ENCODE measurements at places on chromosomes 4 and X.
A peak's percentile ranks its signal among the peaks of the same experiment; 100 is the strongest.

DNA sequence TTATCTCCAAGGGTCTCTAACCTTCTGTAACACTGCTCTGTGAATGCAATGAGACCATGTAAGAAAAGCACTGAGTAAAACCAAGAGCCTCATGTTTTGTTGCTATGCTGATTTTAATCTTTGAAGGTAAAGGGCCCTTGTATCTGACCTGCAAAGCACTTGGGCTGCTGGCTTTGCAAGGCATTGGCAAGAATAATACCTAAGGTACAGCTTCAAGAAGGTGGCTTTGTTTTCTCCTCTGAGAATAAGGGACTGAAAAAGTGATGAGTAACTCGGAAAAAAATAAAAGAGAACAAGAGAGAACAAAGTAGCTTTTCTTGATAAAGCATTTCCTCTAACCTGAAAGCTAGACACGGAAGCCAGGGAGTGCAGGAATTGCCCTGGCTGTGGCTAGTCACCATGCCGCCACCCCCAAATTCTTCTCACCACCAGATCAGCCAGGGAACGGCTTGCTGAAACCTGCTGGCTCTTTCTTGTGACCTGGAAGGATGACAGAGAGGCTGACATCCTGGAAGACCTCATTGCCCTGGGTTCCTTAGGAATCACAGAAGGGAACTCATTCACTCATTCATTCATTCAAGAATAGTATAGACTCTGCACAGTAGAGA, 41.8 kb upstream of the HS3ST1 start:
- DNase-seq, result peak; percentile 26
- no peaks in the 10 kb centered on the region for H3K27me3 ChIP-seq
- H3K4me1 ChIP-seq, result peaks cover 14% of the 10 kb centered on the region
- no peaks in the 10 kb centered on the region for H3K36me3 ChIP-seq
- H3K4me3 ChIP-seq, result no peak overlapping the region

DNA sequence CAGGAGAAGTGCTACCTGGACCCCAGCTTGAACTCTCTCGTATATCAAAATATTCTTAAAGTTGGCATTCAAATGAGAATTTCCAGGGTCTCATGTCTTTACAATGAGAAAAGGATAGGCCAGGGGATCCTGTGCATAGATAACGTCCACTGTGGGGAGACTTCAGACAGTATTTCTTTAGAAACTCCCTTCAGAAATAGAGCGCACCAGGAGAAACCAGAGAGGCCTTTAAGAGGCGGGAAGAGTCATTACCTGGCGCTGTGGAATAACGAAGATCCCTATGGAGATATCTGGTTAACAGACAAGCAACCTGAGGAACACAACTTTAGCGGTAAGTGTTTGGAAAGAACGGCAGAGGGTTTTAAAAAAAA, 600 bp downstream of the RADX start:
- no peaks in the 10 kb centered on the region for H3K27me3 ChIP-seq
- peak overlapping the region; percentile 60 for H3K4me3 ChIP-seq
- DNase-seq, result peak; percentile 14
- peaks cover 6% of the 10 kb centered on the region for H3K4me1 ChIP-seq
- peak overlapping the region; percentile 51 for H3K27ac ChIP-seq

GRCh38 chr4:7540654-7541413, 106.1 kb upstream of the PSAPL1 start:
- H3K4me3 ChIP-seq, result no peak overlapping the region
- no peak overlapping the region for H3K27ac ChIP-seq
- H3K27me3 ChIP-seq, result no peaks in the 10 kb centered on the region

- no peak within 1 kb of the TSS for H3K4me3 ChIP-seq
- H3K4me1 ChIP-seq, result no peaks in the 10 kb centered on the region
- DNase-seq, result no peak
- H3K27ac ChIP-seq, result no peak within 1 kb of the TSS
- H3K36me3 ChIP-seq, result no peaks in the 10 kb centered on the region
These were observed at the start of gene REELD1 for GRCh38 chr4:146214238-146214637. Gene REELD1, plus strand, starts transcription at chr4:146214538. Its CDS starts 2,415 bp downstream, at chr4:146216953.

- H3K36me3 ChIP-seq, result no peaks in the 10 kb centered on the region
- H3K4me3 ChIP-seq, result no peak overlapping the region
- DNase-seq, result no peak
- H3K27ac ChIP-seq, result no peak overlapping the region
These were observed 111.9 kb upstream of the EDNRA start for GRCh38 chr4:147368948-147369347.

- no peak for DNase-seq
- no peak overlapping the region for H3K27ac ChIP-seq
- H3K36me3 ChIP-seq, result no peaks in the 10 kb centered on the region
- H3K4me1 ChIP-seq, result peaks cover 27% of the 10 kb centered on the region
- no peak overlapping the region for H3K4me3 ChIP-seq
These were observed 189.8 kb downstream of the PPP3CA start for GRCh38 chr4:101157415-101158133.

- H3K27me3 ChIP-seq, result no peaks in the 10 kb centered on the region
- no peak overlapping the region for H3K27ac ChIP-seq
- H3K4me1 ChIP-seq, result no peaks in the 10 kb centered on the region
These were observed 509.6 kb upstream of the DIPK2B start for GRCh38 chrX:45710081-45710801.

- no peak overlapping the region for H3K4me3 ChIP-seq
- DNase-seq, result no peak
- H3K27me3 ChIP-seq, result no peaks in the 10 kb centered on the region
- no peaks in the 10 kb centered on the region for H3K4me1 ChIP-seq
- H3K36me3 ChIP-seq, result no peaks in the 10 kb centered on the region
These were observed 393.1 kb upstream of the FRG1 start for GRCh38 chr4:189547559-189547958.

- H3K27me3 ChIP-seq, result no peaks in the 10 kb centered on the region
- H3K36me3 ChIP-seq, result no peaks in the 10 kb centered on the region
- peak; percentile 85 for DNase-seq
- no peak overlapping the region for H3K4me3 ChIP-seq
- peaks cover 10% of the 10 kb centered on the region for H3K4me1 ChIP-seq
These were observed 64.6 kb downstream of the ANAPC4 start for GRCh38 chr4:25441519-25442117.

- H3K4me3 ChIP-seq, result no peak overlapping the region
- no peaks in the 10 kb centered on the region for H3K36me3 ChIP-seq
- H3K27me3 ChIP-seq, result no peaks in the 10 kb centered on the region
These were observed 174.7 kb upstream of the GPRIN3 start for GRCh38 chr4:89482251-89482650.

- H3K27me3 ChIP-seq, result no peaks in the 10 kb centered on the region
- no peak overlapping the region for H3K27ac ChIP-seq
- no peak overlapping the region for H3K4me3 ChIP-seq
- H3K36me3 ChIP-seq, result no peaks in the 10 kb centered on the region
These were observed 289.8 kb upstream of the SFRP2 start for GRCh38 chr4:154078504-154079350.

GRCh38 chr4:184955636-184956035, 62.7 kb upstream of the HELT start:
- H3K36me3 ChIP-seq, result no peaks in the 10 kb centered on the region
- H3K4me1 ChIP-seq, result no peaks in the 10 kb centered on the region
- H3K27ac ChIP-seq, result no peak overlapping the region

GRCh38 chr4:123405267-123405865, 8.8 kb downstream of the SPRY1 start:
- no peaks in the 10 kb centered on the region for H3K27me3 ChIP-seq
- H3K4me1 ChIP-seq, result peaks cover 95% of the 10 kb centered on the region
- H3K36me3 ChIP-seq, result peaks cover 5% of the 10 kb centered on the region
- no peak overlapping the region for H3K27ac ChIP-seq
- peak overlapping the region; percentile 73 for H3K4me3 ChIP-seq

DNA sequence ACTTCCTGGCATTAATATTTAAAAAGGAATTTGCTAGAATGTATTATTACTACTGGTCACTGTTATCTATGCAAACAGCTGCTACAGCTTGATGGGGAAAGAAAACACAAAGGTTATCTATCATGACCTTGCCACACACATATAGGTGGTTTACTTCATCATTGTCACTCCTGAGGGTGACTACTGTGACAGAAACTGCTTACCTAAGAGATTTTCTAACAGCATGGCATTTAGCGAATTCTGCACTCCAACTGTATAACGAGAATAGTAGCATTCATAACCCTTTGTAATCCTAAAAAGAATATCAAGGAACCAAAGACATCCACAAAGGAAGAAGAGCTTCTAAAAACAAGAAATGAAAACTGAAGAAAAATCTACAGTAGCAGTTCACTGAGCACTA, 74.6 kb upstream of the SPOCK3 start:
- no peak for DNase-seq
- no peaks in the 10 kb centered on the region for H3K36me3 ChIP-seq
- H3K4me3 ChIP-seq, result no peak overlapping the region
- H3K27me3 ChIP-seq, result no peaks in the 10 kb centered on the region
- no peaks in the 10 kb centered on the region for H3K4me1 ChIP-seq

DNA sequence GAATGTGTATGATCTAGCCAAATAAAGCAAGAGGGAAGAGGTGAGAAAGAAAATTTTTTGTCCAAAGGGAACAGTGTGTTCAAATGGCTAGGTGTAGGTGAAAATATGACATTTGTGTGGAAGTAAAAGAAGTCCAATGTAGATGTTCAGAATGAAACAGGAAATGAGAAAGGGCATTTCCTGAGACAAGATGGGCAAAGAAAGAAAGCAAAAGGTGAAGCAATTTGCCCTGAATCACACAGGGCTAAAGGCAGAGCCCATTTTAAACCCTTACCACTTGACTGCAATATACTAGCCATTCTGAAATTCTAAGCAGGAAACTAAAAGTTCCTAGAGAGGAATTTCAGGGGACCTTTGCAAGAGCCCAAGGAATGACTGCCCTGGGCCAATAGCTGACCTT, 36.0 kb downstream of the CLOCK start:
- no peaks in the 10 kb centered on the region for H3K27me3 ChIP-seq
- DNase-seq, result no peak
- H3K4me1 ChIP-seq, result no peaks in the 10 kb centered on the region
- H3K4me3 ChIP-seq, result no peak overlapping the region
- H3K36me3 ChIP-seq, result no peaks in the 10 kb centered on the region

GRCh38 chr4:158540125-158540907, 18.6 kb downstream of the RXFP1 start:
- H3K4me3 ChIP-seq, result no peak overlapping the region
- H3K4me1 ChIP-seq, result no peaks in the 10 kb centered on the region
- no peaks in the 10 kb centered on the region for H3K36me3 ChIP-seq
- DNase-seq, result no peak
- no peaks in the 10 kb centered on the region for H3K27me3 ChIP-seq

GRCh38 chr4:145435646-145436045, 46.0 kb upstream of the SMAD1 start:
- no peak for DNase-seq
- no peak overlapping the region for H3K27ac ChIP-seq
- no peak overlapping the region for H3K4me3 ChIP-seq
- no peaks in the 10 kb centered on the region for H3K27me3 ChIP-seq

- no peaks in the 10 kb centered on the region for H3K36me3 ChIP-seq
- no peaks in the 10 kb centered on the region for H3K27me3 ChIP-seq
- no peaks in the 10 kb centered on the region for H3K4me1 ChIP-seq
- no peak for DNase-seq
These were observed 27.1 kb downstream of the KCTD8 start for GRCh38 chr4:44421330-44422065.

DNA sequence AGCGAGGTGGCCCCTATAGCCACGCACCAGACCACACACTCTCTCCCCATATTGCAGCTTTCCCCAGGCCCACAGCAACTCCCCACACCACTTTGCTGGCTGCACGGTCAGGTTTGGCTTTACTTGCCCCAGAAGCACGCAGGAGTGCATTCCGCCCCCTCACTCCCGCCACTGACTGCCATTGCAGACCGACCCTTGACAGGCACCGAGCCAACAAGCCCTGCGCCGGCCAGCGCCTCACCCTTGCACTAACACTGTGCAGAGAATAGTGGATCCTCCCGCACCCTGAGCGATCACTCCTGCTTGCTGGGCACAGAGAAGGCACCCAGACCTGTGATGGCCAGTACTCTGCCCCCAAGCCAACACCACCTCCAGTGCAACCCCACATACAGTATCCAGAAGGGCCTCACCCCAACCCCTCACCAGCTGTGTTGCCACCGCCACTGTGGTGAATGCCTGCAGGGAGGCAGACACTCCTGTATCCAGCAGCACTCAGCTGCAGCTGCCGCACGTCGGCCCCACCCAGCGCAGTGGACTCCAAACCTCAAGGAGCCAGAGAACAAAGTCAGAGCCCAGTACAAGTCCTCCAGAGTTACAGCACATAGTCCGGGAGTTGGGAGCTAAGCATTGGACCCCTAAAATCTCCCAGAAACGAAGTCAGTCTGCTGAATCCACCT, 28.6 kb upstream of the DIAPH2 start:
- DNase-seq, result no peak
- no peak overlapping the region for H3K27ac ChIP-seq
- H3K36me3 ChIP-seq, result no peaks in the 10 kb centered on the region
- H3K4me1 ChIP-seq, result no peaks in the 10 kb centered on the region
- H3K4me3 ChIP-seq, result no peak overlapping the region
- H3K27me3 ChIP-seq, result no peaks in the 10 kb centered on the region

GRCh38 chr4:95869961-95870500, 30.1 kb downstream of the PDHA2 start:
- no peaks in the 10 kb centered on the region for H3K27me3 ChIP-seq
- H3K27ac ChIP-seq, result no peak overlapping the region
- DNase-seq, result peak; percentile 2
- no peak overlapping the region for H3K4me3 ChIP-seq
- no peaks in the 10 kb centered on the region for H3K4me1 ChIP-seq
- no peaks in the 10 kb centered on the region for H3K36me3 ChIP-seq

Measured in stomach (tissue), 19 donors.